ENCODE measurements at places on chromosomes 1 and 21.

DNA sequence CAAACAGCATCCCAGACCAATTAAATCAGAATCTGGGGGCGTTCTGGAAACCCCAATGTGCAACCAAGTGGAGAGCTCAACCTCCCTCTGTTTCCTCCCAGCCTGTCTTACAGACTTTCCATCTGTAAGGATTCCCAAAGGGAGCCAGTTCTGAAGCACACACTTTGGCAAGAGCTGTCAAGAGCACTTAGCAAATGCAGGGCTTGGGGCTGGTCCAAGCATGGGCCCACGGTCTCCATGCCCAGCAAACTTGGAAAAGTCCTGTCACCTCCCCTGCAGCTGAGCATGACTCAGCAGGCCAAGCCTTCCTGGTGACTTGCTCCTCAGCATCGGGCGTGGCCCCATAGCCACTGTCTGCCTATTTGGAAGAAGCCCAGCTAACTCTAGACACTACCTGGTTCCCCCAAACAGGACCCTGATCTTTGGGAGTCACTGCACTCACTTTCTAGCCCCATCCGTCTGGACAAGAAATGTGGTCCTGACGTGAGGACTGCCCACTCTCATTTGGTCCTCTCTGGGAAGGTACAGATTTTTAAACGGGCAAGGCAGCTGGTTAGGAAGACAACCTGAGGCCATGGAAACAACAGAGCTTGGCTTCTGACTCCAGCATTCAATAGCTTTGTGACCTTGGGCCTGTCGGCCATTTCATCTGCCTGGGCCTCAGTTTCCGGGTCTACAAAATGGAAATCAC lies 16.9 kb downstream of the SLC2A1 start:
- DNase-seq = peak; percentile 47

DNA sequence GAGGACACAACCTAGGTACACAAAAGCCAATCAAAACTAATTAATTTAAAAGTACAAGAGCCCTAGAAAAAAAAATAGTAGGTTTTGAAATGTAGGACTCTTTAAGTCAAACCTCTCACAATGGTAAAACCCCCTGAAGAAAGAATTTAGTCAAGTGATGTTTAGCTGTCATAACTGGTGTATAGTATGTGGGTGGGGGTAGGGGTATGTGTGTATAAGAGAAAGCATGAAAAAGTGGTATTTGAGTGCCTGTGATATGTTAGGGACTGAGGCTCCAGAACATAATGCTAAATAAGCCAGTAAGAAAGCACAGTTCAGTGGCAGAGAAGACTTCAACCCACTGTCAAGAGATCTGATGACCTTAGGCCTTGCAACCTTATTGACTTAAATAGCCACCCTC lies 507.9 kb downstream of the TTLL7 start:
- no peak for DNase-seq

DNA sequence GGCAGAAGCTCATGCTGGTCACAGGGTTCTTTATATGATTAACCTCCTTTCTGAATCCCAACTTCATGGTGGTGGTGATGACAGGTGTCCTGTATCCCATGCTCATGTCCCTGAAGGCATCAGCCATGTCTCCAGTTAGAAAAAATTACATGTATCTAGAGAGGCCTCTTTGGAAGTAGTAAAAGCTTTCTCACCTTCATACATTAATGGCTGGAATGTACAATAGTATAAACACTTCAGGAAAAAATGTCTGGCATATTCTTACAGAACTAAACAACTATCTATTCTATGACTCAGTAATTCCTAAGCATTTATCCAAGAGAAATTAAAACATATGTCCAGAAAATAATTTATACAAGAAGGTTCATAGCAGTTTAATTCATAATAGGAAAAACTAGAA lies 34.0 kb downstream of the ADAM30 start:
- DNase-seq = no peak

DNA sequence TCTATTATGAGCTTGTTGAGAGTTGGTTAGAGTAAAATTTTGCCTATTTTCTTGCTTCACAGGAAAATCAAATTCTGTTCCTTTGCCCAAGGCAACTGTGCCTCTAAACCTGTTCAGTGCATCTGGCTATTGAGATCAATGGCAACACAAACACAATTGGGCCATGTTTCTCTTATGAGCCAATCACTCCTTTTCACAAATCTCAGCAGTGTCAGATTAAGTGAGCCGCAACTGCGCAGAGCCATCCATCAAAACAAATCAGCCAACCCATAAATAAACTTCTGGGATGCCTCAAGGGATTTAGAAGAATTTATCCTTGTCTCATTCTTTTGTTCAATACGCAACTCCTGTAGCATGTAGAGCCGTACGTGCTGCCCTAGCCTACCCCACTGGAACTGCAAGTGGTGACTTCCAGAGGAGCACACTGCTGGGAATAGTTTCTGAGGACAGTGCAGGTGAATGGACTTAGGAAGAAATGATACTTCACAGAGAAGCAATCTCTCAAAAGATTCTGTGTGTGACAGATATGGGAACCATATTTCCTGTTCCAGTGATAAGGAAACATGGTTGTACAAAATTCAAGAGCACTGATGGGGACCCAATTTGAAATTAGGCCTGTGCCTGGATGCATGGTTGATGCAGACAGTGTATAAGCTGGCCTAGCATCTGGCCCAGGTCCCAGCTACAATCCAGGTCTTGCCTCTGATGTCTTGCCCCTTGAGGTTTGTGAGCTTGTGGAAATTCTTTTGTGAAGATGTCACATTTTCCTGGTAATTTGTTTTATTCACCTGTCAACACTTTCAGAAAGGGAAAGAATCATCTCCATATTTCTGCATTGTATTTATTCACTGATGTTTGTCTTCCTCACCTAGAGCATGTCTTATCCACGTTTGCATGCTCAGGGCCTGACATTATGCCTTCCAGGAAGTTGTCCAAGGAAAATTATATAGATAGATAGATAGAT lies 166.2 kb downstream of the URB2 start:
- no peak for DNase-seq

DNA sequence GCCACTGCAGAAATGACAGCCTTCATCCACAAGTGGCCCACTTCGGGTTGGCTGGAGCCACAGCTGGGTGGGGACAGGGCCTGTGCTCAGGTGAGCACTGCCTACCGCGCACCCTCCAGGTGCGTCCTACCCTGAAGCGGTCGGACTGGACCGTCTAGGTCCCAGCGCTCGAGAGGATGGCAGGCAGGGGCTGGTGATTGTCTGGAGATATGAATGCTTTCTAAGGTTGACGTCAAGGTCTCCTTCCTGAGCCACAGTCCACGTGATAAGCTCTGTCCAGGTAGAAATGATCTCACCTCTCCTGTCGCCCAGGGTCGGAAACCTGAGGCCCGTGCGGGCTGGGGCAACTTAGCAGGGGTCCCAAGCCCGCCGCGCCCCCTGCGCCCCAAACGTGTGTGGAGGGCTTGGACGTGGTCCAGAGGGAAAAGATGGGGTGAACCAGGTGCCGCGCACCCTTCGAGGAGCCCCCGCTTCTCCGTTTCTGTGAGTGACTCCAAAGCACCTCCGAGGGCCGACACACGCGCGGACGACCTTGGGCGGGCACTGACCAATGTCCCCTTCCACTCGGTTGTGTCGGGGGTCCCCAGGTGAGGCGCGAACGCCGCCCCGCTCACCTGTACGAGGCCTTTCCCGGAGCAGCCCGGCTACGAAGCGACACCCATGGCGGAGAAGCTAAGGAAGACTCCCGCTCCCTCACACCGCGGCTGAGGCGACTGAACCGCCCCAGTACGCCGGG lies 853 bp upstream of the DOP1B start:
- DNase-seq = no peak

GRCh38 chr21:43290421-43291346 lies 121.9 kb downstream of the CRYAA start:
- DNase-seq = peak; percentile 28

GRCh38 chr1:30664103-30664755 lies 59.2 kb downstream of the MATN1 start:
- no peak for DNase-seq

- DNase-seq = no peak
Observed at GRCh38 chr1:228285661-228286504, 78.0 kb downstream of the OBSCN start.

DNA sequence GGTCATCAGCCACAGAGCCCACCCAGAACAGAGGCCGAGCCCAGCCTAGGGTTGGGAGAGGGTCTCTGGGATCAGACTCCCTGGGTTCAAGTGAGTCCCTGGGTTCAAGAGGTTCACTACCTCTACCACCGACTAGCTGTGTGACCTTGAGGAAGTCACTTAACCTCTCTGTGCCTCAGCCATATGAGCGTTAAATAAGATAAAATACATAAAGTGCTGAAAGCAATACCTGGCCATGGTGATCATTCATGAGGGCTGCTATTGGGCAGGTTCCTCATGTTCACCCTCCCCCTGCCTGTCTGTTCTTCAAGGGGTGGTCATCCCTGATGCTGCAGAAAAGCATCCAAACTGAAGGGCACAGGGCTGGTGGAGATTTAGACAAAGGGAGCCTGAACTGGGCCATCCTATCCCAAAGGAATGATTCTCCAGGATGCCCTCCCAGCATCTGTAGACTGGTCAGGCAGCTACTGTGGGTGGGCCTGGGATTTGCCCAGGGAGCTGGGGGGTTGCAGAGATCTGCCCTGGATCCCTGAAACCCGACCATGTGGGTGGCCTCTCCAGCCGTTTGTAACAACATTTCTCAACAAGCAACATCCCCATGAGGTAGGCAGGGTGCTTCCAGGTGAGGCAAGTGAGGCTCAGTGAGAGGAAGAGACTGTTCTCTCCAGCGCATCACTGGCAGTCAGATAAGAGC lies 196.6 kb downstream of the MATN1 start:
- no peak for DNase-seq

DNA sequence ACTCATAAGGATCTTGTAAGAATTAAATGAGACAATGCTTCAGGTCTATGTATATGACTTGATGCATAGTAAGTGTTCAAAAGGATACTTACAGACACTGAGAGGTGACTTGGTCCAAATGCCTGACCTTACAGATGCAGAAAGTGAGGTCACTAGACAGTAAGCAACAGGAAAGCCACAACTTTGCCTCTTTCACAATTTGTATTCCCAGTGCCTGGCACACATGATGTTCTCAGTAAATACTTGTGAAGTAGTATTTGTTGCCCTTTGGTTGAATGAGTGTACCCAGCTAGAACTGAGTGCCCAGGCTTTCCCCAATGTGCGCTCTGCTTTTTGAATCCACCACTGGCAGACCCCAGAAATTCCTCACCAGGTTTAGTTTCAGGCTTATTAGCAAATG lies 105.1 kb downstream of the BEND5 start:
- no peak for DNase-seq

- DNase-seq = no peak
Observed at GRCh38 chr1:17683598-17683997, 71.5 kb upstream of the ACTL8 start.

GRCh38 chr21:14817311-14817710 lies 247.5 kb downstream of the NRIP1 start:
- no peak for DNase-seq

- DNase-seq = no peak
Observed at GRCh38 chr1:227707846-227708245, 27.3 kb downstream of the JMJD4 start.

DNA sequence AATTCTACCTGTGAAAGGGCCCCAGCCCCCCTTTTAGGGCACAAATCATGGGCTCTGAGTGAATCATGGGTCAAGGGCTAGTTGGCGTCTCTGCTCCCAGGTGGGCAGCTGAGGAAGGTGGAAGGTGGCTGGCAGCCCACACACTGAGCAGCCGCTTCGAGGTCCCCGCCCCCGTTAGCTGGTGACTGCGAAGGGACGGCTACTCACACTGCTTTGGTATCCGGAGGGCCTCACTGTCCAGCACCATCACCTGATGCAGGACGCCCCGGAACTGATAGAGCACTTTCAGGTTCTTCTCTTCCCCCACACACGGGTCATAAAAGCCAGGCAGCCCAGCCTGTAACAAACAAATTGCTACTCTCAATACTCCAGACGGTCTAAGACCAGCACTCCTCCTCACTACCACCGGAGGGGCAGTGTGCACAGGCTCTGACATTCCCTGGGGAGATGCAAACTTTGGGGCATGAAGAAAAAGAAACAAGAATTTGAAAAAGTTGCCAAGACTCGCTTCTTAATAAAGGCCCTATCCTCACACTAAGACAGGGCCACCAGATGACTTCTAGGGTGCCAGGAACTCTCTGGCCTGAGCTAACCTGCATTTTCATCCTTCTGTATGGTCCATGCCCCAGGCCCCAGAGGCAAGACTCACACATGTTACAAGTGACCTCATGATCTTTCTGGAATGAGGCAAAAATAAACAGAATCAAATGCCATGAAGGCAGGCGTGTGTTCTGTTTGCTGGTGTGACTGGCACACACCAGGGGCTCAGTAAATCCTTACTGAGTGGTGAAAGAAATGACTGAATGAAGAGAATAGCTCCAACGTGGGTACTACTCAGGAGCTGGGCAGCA lies 11.5 kb downstream of the THAP3 start:
- no peak for DNase-seq

GRCh38 chr21:32035617-32036016 lies 162.8 kb downstream of the HUNK start:
- no peak for DNase-seq

DNA sequence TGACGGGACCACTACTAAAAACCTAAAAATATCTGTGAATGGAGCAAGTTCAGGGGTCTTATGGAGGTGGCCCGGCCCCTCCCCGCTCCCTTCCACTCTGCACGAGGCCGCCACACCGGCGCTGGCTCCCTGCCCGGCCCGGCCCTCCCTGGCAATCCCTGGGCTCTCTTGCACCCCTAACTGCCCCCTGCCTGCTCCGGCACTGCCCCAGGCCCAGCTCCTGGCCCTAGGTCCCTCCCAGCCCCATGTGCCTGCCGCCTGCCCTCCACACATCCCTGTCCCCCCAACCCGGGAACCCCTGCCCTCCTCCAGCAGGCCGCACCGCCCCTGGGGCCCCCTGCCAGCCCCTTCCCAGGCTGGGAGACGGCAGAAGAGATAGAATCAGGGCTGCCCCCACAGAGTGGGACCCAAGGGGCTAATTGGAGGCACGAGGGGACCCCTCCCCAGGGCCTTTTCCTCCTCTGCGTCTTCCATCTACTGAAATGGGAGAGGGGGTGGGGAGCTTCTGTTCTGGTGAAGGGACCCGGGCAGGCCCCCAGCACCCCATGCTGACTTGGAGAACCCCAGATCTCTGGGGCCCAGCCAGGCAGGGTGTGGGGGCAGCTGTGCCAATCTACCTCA lies 9.3 kb upstream of the CTRC start:
- no peak for DNase-seq

GRCh38 chr21:38350684-38351083 lies 93.9 kb downstream of the KCNJ15 start:
- no peak for DNase-seq

GRCh38 chr1:161988413-161988812 lies 35.3 kb downstream of the OLFML2B start:
- DNase-seq = no peak

Data from SHP77 (cell line).